Activated CD4-positive, alpha-beta T cell treated with anti-CD3 and anti-CD28 coated beads, Interleukin-2, amount 50 U/mL, for 4 hours (primary cell): ENCODE measurements at places on chromosomes 2 and 18.

- no peak for DNase-seq
Observed at GRCh38 chr2:170180031-170180566, 2.2 kb downstream of the MYO3B start.

GRCh38 chr2:109171444-109172334 is 42.7 kb downstream of the SH3RF3 start:
- DNase-seq: no peak

- DNase-seq: no peak
Observed at GRCh38 chr2:240458044-240458899, 22.8 kb downstream of the GPC1 start.

DNA sequence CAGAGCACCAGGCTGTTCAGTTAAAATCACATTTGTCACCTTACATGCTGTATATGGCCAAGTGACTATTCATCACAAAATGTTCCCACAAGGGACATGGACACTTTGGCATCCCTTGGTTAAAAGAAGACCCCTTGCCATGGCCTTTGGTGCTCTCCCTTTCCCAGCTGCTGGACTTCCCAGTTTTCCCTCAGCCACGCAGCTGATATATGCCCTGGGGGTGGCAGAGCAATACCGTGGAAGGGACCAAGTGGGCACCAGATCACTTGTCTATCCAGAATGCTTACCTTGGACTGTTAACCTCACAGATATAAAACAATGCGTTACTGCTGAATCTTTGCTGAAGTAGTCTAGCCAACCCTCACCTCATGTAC is 35.3 kb downstream of the PAIP2B start:
- DNase-seq: no peak

DNA sequence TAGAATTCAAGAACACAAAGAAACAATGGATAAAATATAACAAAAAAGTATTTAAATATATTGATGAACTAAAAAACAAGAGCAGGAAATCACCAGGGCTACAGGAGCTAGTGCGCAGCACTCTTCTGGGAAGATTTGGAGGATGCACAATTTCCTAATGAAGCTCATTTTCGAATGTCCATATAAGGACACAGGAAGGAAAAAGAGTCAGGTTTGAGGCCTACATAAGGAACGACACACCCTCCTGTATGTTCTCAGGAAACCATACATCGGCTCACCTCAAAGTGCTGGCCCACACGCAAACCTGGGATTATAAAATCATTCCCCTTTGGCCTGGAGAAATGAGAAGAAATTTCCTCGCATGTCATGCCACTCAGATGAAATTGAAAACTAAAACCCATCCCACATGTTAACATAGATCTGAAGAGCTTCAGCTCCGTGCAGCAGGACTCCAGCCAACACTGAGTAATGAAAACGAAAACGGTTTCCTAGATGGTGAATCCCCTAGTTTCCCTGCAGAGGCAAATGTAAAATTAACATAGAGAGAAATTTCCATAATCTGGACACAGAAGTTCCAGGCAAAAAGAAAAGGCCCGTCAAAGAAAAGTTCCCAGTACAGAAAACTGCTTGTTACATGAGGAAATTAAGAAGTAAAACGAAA is 825.8 kb downstream of the SOCS6 start:
- no peak for DNase-seq

GRCh38 chr2:184004289-184004947 is 593.9 kb upstream of the ZNF804A start:
- no peak for DNase-seq

DNA sequence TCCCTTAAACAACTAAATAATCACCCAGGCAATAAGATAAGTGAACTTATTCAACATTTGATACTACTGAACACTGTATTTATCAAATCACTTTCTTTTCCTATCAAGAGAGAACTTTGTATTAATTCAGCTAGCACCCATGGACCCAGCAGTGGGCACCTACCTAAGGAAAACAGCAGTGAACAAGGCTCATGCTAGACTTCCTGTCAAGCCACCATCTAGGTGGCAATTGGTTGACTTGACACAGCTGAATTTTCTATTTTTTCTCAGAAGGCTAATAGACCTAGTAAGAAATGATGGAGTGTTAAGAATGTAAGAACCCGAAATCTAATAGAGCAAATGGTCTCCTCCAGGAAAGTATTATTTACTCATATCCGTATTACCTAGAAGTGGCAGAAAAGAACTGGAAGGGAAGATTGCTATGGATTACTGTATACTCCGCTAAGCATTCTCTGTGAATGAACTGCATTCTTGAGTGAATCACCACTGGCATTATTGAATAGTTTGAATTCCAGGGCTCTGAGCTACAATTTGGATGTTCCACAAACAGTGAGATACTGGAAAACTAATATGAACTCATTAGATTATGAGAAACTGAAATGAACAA is 988.2 kb upstream of the CDH2 start:
- DNase-seq: no peak

DNA sequence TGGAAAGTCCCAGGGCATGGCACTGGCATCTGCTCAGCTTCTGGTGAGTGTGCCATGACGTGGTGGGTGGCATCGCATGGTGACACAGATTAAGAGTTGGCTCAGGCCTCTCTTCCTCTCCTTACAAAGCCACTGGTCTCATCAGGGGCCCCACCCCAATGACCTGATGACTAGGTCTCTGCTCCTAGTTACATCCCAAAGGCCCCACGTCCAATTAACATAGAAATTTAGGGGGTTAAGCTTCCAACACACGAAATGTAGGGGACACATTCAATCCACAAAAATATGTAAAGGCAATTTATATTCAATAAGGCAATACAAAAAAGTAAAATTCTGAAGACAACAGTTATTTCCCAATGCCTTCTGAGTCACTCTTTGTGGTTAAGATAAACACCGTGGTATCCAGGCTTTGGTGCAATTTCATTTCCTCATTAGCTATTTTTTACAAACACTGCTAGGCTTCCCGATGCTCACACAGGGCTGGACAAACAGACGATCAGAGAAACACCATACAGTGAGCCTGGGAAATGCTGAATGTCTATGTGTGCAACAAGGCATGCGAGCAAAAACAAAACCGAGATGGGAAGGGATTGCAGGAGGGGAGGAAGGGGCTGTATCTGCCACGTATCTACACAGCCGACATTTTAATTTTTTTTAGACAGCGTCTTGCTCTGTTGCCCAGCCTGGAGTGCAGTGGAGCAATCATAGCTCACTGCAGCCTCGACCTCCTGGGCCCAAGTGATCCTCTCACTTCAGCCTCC is 67.2 kb downstream of the MBP start:
- peak; percentile 48 for DNase-seq

DNA sequence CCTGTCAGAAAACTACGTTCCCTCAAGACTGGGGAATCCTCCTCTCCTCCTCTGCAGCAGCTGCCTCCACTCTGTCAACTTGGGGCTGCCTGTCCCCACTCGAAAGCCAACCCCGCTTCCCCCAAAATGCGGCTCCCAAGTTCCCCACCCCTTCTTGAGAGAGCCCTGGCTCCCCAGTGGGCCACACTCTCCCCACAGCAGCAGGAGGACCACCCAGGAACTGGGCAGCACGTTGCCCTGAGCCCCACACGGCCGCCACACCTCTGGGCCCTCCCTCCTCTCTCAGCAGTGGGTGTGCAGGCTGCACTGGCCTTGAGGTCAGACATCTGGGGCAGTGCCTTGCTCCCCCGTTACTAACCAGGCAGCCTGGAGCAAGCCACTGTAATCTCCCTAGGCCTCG is 9.6 kb upstream of the TEX51 start:
- no peak for DNase-seq

DNA sequence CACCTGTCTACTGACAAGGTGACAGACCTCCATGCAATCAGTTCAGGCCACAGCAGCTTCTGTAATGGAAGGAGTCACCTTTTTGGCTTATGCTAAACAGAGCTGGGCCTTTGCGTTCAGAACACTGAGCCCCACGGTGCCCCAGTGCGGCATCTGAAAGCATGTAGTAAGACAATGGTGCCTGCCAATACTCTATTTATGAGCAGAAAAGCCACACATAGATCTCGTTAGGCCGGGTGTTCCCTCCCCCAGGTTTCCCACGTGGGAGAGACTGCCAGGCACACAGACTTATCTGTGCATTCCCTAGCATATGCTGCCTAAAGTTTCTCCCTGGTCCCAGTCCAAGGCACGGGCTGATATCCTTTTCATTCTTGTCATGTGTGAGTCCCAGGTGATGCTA is 150.9 kb downstream of the ACTR3 start:
- no peak for DNase-seq

DNA sequence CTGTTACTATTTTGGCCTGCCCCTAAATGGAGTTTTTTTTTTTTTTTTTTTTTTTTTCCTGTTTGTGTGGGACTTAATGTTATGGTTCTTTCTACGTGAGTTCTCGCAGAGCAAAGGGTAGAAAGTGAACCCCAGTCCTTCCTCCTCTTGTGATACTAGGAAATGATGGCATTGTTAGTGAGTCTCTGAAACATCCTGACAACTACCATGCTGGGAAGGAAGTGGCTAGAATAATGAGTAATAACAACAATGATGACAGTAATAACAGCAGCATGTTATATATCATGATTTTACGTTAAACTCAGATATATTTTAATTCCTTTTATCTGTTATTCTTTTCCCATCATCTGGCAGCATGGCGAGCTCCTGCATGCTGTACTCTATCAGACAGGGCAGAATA is 216.2 kb upstream of the LINC00305 start:
- no peak for DNase-seq

DNA sequence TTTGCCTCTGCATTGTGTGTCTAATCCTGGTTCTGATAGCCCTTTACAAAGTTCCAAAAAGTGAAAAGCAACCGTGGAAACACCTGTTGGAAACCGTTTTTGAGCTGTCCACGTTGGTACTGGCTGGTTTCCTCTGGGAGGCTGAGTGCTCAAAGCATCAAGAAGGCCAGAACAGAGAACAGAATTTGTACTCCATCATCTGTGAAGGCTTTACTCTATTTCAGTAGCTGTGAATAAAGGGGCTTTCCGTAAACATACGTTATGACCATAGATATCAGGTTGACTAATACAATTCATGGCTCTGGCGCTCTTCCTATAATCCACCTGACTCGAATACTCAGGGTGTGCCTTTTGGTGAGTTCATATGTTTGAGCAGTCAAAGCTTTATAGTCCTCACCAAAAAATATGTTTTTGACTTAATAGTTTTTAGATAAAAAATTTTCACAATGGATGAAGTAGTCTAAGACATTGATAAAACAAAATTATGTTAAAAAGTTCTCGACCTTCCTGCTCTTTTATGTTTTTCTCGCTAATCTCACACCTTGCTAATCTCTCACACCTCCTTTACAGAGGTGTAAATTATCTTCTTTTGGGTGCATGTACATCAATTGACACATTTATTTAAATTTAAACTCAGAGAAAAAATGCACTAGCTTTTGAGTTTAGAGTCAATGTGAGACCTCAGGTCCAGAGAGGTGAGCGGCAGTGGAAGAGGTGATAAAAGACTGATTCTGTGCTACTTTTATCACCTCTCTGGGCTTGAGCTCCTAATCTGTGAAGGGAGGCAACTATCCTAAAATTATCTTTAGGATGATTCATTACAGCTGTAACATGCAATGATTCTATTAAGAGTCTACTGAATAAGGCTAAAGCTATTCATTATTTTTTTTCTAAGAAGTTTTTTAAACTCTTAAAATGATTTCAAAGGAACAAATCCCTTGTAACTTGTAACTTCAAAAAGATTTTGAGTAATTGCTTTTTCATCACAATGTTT is 65.3 kb downstream of the CXCR4 start:
- no peak for DNase-seq

DNA sequence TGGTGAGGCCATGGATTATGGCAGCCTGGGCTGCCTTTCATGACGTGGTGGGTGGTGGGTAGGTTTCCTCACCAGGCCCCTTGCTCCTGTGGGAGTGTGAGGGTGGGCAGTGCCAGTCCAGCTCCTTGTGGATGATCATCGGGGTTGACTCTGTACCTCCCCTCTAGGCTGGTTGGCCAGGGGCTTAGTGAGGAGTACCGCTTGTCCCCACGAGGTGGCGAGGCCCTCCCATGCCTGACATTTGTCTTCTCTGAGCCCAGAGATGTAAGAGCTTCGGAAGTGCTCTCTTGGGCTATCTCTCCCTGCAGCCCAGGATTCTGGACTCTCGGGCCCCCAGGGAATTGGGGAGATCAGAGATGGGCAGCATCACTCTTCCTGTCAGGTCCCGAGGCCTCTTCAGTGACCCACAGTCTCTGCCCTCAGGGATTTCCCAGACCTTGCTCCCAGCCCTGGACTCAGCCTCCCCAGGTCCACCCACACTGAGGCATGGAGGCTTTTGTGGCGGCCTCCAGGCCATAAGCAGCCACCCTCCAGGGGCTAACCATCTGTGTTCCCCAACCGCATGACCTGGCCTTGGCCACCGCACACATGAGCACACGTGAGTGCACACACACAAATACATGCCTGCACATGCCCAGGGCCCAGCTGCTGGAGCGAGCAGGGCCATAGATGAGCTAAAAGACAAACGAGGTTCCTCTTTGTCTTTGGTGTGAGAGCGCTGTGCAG is 6.5 kb downstream of the SPR start:
- DNase-seq: no peak

GRCh38 chr18:27483276-27483675 is 298.2 kb upstream of the CHST9 start:
- DNase-seq: no peak

DNA sequence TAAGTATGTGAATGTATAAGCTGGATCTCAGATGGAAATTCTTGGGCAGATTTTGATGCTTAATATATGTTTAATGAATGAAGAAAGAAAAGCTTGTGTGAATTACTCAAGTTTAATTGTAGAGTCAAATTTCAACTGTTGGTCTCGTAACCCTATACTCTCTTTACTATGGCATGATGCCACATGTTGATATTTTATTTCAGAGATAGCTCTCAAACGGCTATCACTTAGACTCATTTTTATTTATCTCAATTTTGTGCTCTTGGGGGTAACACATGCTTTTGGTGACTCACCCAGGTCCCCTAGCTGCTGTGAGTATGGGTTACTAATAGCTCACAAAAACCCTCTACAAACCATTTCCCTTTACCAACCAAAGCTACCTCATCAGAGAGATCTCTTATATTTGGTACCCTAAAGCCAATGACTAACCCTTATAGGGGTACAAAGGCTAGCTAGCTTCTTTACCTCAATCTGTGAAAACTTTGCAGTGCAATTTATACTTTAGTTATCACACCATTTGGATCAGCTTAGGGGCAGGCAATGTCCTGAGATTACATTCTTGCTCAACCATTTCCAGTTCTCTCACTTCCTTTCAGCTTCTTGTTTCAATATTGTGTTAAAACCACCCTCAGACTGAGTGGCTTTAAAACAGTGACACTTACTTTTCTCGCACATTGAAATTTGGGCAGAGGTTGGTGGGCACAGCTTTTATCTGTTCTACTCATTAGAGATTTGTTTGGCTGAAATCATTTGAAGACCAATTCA is 240.3 kb downstream of the CDH7 start:
- no peak for DNase-seq

- no peak for DNase-seq
Observed at GRCh38 chr2:66452214-66452613, 17.3 kb downstream of the MEIS1 start.
